ENCODE measurements at places on chromosomes 12 and 14. TPM values are rescaled to one million over a fixed set of nuclear protein-coding genes. Genes with fewer than 3 reads are reported as not detected.

Gene KITLG
- total RNA-seq: 12.3 TPM

Gene GPR65
- not detected for total RNA-seq

Gene MDM1
- total RNA-seq: 8.3 TPM

Gene TOMM20L
- not detected for total RNA-seq

Gene CCDC196
- not detected for total RNA-seq

Gene PRKAG1
- 42.8 TPM for total RNA-seq

Gene AQP5
- not detected for total RNA-seq

Gene SDR39U1
- 49.9 TPM for total RNA-seq

Gene SYNDIG1L
- total RNA-seq: not detected

Gene MMP14
- total RNA-seq: 1.3 TPM

Gene SLC39A5
- not detected for total RNA-seq

Gene KRT79
- 0.08 TPM for total RNA-seq

Gene TESPA1
- total RNA-seq: not detected

Gene KERA
- total RNA-seq: not detected

Gene KRT6B
- not detected for total RNA-seq

Gene SLC25A21
- total RNA-seq: 0.89 TPM

Gene SPRYD4
- total RNA-seq: 2.0 TPM

Gene IL22
- total RNA-seq: not detected

Gene FSCB
- total RNA-seq: not detected

Gene AQP6
- total RNA-seq: not detected

Gene ZBTB42
- 3.7 TPM for total RNA-seq

Gene TAS2R19
- not detected for total RNA-seq

Gene CIROP
- not detected for total RNA-seq

Gene PTMS
- total RNA-seq: 682 TPM

Gene ABCD2
- total RNA-seq: not detected

Gene FOXM1
- total RNA-seq: 100 TPM

Gene ANO4
- total RNA-seq: not detected

Gene RNASE1
- 0.29 TPM for total RNA-seq

Gene ZNF384
- 59.7 TPM for total RNA-seq

Gene PRH2
- not detected for total RNA-seq

Gene TC2N
- 0.57 TPM for total RNA-seq

Gene GPX2
- total RNA-seq: 197 TPM

Gene PPP4R4
- total RNA-seq: 0.39 TPM

Gene ACOT6
- not detected for total RNA-seq

Gene DLGAP5
- total RNA-seq: 38.1 TPM

Gene HOXC11
- total RNA-seq: 0.36 TPM

Gene GALNT8
- total RNA-seq: not detected

Gene OR6C3
- total RNA-seq: not detected

Gene SMCO2
- total RNA-seq: 0.36 TPM

Gene SHMT2
- total RNA-seq: 142 TPM

Gene BRI3BP
- 17.9 TPM for total RNA-seq

Gene NKX2-1
- total RNA-seq: 0.04 TPM

Gene SLC16A7
- 0.26 TPM for total RNA-seq

Gene KRT3
- total RNA-seq: 0.05 TPM

Gene TAS2R14
- total RNA-seq: 0.27 TPM

Gene KLRC2
- 1.5 TPM for total RNA-seq

Gene TAS2R31
- total RNA-seq: 0.17 TPM

Gene TAS2R42
- total RNA-seq: not detected

Gene OLR1
- total RNA-seq: 2.3 TPM

Gene OR6J1
- not detected for total RNA-seq
